ENCODE measurements at places on chromosomes 7 and 10. TPM values are rescaled to one million over a fixed set of nuclear protein-coding genes. Genes with fewer than 3 reads are reported as not detected.
A peak's percentile ranks its signal among the peaks of the same experiment; 100 is the strongest.

- no peak for DNase-seq
These were observed 8.4 kb downstream of the ABCB1 start for GRCh38 chr7:87592300-87592699.

GRCh38 chr7:134947329-134947728 is 39.0 kb upstream of the AGBL3 start:
- no peak for DNase-seq

GRCh38 chr10:22630234-22631174 is 83.9 kb downstream of the PIP4K2A start:
- no peak for DNase-seq

GRCh38 chr10:69464801-69465401 is 13.6 kb downstream of the TSPAN15 start:
- DNase-seq: no peak

- DNase-seq: no peak
These were observed 231.9 kb upstream of the PPP1R3A start for GRCh38 chr7:114150689-114151088.

DNA sequence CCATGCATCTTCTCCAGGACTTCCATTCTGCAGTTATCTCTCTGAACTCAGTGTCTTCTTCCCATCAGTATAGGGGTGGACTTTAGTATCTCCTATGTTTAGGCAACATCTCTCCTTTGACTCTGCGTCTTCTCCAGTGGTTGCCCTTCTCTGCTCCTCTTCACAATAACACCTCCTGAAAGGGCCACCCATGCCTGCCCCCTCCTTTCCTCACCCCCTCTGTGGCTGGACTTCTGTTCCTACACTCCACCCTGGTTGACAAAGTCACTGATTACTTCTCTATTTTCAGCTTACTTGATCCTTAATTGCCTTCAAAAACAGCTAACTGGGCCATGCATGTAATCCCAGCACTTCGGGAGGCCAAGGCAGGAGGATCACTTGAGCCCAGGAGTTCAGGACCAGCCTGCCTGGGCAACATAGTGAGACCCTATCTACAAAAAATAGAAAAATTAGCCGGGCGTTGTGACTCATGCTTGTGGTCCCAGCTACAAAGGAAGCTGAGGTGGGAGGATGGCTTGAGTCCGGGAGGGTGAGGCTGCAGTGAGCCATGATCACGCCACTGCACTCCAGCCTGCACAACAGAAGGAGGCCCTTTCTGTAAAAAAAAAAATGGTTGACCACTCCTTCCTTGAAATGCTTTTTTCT is 13.7 kb downstream of the SRGN start:
- no peak for DNase-seq

DNA sequence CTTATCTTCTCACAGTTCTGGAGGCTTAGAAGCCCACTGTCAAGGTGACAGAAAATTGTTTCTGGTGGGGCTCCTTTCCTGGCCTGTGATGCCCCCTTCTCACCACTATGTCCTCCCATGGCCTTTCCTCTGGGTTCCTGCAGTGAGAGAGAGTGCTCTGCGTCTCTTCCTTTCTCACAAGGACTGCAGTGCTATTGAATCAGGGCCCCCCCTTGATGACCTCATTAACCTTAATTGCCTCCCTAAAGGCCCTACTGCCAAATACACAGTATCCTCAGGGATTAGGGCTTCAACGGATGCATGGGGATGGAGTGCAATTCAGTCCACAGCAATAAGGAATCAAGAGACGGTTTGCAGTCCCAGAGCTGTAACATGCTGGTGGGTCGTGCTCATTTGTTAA is 82.0 kb upstream of the GRB10 start:
- DNase-seq: no peak

- no peak for DNase-seq
These were observed 170.5 kb downstream of the SEPTIN7 start for GRCh38 chr7:35971133-35971891.

DNA sequence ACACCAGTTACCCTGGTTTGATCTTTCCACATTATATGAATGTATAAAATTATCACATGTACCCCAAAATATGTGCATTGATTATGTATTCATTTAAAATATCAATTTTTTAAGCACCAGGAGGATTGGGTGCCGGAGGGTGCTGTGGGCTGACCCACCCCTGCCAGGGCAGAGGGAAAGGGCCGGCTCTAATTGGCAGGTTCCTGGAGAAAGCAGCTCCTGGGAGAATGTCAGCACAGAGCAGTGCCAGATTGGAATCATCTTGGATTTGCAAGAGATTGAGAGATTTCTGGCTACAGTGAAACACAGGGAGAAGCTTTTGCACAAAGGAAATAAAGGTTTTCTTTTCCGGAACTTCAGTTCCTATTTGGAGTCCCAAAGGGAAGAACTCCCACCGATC is 264.4 kb upstream of the TCERG1L start:
- DNase-seq: no peak

GRCh38 chr7:50119815-50120637 is 27.0 kb upstream of the ZPBP start:
- DNase-seq: no peak

DNA sequence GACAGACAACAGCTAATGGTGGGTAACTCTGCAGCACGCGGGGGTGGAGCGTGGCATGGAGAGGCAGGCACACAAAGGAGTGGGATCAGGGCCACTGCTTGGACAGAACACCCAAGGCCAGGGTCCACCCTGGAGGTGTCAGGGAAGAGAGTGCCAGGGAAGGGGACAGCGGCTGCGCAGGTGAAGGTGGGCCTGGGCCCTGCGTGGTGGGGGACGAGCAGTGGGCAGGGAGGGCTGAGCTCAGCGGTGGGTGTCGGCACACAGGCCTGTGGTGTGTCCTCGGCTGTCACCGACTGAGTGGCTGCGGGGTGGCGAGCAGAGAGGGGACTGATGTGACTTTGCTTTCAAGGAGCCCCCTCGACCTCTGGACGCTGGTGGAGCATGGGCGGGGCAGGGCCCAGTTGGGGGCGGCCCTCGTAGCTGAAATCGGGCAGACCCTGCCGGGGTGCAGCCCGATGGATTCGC is 8.4 kb upstream of the SCART1 start:
- DNase-seq: no peak

CHRM2 gene
- 9.4 TPM for total RNA-seq

DNA sequence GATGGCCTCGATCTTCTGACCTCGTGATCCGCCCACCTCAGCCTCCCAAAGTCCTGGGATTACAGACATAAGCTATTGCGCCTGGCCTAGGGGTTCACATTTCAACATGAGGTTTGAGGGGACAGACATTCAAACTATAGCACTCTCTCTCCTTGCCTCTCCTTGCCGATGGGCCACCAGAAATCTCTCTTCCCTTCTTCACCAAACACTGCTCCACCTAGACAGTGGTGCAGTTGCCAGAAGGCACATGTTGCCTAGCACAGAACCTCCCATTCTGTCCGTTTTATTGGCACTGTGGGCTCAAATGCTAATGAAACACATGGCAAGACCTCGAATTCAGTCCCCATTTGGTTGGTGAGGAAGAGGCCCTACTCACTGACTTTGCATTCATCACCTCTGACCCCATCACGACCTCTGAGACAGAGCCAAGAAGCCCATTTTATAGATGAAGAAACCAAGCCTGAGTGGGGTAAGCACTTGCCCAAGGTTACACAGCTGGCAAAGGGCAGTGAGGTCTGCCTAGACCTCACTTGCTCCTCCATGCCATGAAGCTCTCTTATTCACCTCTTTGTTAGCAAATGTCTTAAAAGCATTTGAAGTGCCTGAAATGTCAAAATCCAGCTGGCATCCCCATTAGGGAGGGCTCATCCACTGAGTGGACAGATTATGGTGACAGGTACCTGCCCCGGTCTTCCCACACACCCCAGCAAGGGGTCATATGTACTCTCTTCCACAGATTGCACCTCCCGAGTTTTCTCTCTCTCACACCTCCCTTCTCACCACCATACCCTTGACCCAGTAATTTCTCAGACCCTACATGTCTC is 34.0 kb downstream of the GPRIN2 start:
- DNase-seq: no peak

DNA sequence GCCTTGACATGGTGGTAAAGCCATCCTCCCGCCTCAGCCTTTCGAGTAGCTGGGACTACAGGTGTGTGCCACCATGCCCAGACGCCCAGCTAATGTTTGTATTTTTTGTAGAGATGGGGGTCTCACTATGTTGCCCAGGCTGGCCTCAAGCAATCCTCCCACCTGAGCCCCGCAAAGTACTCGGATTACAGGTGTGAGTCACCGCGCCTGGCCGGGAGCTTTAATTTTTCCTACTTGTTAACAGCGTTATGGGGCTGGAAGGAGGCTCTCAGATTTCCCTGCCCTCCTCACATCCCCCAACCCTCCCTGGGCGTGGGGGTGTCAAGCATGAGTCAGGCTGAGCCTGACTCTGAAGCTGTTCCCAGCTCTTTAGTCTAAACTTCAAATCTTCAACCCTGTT is 8.3 kb downstream of the ALKBH4 start:
- DNase-seq: peak; percentile 26

DNA sequence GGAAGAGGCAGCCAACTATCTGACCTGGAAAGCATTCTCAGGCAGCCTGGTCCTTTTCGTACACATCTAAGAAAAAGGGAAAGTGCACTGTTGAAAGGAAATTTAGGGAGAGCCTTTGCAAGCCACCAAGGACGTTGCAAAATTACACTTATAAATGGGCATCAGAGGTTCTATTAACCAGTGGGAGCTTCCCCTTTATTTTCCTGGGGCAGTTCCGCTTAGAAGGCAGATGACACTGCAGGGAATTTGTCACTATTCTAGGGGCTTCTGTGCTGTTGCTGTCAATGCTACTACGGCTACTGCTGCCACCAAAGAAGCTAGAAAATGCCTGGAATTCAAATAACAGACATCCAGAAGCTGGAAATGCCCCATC is 79.6 kb upstream of the AUTS2 start:
- DNase-seq: no peak

DNA sequence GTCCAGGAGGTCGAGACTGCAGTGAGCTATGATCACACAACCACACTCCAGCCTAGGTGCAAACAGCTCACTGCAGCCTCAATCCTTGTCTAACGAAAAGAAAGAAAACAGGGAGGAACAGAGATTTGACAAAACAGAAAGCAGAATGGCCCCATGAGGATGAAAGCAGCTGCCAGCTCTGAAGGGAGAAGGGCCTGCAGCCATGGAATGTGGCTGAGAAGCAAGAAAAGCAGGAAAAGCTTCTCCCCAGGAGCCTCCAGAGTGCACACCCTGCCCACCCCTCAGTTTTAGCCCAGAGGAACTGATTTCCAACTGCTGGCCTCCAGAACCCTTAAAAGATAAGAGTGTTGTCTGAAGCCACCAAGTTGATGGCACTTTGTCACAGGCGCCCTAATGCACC is 13.0 kb downstream of the ESYT2 start:
- DNase-seq: no peak

SEC31B gene
- total RNA-seq: 3.7 TPM

MYH16 gene
- total RNA-seq: not detected

PAX4 gene
- not detected for total RNA-seq

DNA sequence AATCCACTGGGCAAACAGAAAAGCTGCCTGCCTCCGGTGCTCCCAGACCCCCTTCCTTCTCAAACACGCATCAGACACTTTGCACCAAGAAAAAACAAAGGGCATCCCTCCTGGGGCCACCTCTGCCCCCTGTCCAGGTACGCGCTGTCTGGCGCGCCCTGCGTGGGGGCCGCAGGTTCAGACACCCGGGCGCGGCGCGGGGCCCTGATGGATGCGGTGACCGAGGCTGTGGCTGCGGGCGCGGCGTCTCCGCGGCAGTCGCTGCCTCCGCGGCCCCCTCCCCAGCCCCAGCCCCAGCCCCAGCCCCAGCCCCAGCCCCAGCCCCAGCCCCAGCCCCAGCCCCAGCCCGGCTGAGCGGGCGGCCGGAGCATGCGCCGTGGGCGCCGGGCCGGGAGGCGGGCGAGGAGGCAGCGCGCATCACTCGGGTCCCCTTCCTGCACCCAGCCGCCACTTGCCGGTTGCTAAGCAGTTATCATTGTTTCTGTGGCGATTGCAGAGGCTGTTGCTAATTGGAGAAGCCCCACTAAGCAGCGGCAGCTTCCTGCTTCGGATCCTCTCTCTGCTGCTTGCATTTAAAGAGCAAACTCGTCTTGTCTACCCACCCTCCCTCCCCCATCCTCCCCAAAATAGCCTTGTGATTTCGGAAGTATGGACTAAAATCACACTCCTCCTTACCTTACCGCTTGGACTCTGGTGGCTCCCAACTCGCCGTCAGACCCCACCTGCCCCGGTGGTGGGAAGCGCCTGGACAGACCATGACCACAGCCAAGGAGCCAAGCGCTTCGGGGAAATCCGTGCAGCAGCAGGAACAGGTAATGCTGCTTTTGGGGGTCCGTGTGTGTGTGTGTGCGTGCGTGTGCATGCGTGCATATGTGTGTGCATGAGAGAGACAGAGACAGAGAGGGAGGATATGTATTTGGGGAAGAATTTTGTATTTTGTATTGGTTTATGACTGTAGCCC is 252.8 kb downstream of the DPP6 start:
- DNase-seq: peak; percentile 35

DBF4 gene
- 14.5 TPM for total RNA-seq

DNA sequence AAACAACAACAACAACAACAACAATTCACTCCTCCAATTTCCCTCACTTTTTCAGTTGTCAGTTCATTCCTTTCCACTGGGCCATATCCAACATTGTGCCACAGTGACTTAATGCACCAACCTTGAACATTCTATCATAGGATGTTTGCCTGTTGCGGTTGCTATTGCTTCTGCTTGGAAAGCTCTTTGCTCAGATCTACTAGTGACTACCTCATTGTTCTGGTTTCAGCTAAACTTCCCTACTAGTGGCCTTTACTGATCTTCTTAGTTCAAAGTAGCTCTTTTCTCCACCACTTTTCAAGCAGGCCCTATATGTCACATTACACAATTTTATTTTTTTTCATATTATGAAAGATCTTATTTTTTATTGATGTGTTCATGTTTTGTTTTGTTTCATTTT is 9.8 kb upstream of the STEAP4 start:
- no peak for DNase-seq

GDF2 gene
- not detected for total RNA-seq

DNA sequence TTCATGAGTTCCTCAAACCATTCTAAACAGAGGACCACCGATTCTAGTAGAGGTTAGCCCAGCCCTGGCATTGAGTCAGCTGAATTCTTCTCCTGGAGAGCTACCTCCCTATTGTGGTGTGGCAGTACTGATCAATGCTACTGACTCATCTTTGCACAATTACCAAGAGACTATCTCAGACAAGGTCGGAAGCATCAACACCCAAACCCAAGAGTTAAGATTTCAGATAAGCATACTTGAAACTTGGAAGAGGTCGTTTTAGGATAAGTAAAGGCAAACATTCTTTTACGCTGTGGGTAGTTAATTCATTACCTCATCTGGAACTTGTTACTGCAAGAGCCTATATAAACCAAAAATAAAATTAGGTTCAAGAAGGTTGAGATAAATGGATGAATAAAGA is 154.6 kb upstream of the NRBF2 start:
- no peak for DNase-seq

OR2A12 gene
- not detected for total RNA-seq
